ENCODE measurements at places on chromosomes 4 and X.
A peak's percentile ranks its signal among the peaks of the same experiment; 100 is the strongest.

- no peak for DNase-seq
- no peak overlapping the region for H3K27ac ChIP-seq
- H3K36me3 ChIP-seq: no peaks in the 10 kb centered on the region
- no peaks in the 10 kb centered on the region for H3K27me3 ChIP-seq
These were observed 356.2 kb downstream of the GRIA2 start for GRCh38 chr4:157576671-157577217.

DNA sequence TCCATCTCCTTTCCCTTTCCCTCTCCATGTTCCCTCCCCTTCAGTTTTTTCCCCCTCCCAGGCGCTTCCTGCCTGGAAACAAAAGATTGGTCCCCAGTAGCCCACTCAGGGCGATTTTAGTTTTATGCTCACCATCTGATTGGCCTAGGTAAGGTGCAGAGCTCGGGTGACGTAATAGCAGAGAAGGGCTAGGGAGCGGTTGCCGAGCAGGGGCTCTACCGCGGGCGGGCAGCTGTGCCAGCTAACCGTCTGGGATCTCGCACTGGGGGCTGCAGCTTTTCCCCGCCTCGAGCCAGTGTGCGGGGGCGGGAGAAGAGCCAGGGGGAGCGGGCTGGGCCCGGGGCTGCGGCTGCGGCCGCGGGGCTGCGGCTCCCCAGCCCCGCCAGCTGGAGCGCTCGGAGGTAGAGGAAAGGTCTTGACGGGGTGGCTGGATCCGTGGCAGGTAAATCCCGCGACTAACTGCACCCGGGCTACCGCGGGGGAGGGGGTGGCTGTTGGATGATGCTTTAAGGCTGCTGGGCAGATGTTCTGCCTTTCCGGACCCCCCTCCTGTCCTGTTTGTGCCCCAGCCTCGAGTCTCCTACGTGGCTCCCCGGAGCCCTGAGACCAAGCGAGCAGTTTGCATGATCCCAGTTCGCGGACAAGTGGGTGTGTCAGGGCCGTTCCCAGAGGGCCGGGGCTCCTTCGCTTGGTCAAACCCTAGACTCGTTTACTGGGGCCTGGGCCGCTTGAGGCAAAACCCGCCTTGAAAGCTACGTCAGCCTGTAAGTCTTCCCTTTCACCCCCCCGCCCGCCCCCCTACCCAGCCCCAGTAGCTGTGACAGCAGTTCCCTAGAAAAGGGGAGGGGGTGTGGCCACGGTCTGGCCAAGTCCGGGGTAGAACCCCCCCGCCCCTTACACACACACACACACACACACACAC, at the start of gene PAK3:
TSS of gene PAK3 (plus strand) at position 218 of the 922 bp plus-strand sequence. CDS start 26,913 bp downstream, outside the sequence.
- peaks cover 8% of the 10 kb centered on the region for H3K27me3 ChIP-seq
- no peak for DNase-seq
- no peaks in the 10 kb centered on the region for H3K36me3 ChIP-seq
- H3K4me3 ChIP-seq: peak within 1 kb of the TSS; percentile 83

- peaks cover 2% of the 10 kb centered on the region for H3K27me3 ChIP-seq
- H3K27ac ChIP-seq: no peak overlapping the region
- no peaks in the 10 kb centered on the region for H3K4me1 ChIP-seq
- no peak overlapping the region for H3K4me3 ChIP-seq
- no peak for DNase-seq
These were observed 174.4 kb upstream of the TBC1D9 start for GRCh38 chr4:140930557-140930956.

DNA sequence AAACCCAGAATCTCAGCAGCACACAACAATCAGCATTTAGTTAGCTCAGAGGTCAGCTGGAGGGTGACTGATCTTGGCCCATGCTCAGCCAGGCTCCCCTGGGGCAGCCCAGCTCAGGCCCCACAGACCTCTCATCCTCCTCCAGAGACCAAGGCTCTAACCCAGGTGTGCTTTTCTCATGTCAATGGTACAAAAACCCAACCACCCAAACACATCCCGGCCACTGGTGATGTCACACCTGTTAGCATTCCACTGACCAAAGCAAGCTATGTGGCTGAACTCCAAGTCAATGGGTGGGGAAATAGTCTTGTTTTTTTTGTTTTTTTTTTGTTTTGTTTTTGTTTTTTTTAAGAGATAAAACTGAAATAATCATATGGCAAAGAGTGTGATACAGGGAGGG, 77.5 kb downstream of the CYTL1 start:
- H3K36me3 ChIP-seq: no peaks in the 10 kb centered on the region
- H3K4me3 ChIP-seq: no peak overlapping the region
- H3K4me1 ChIP-seq: peaks cover 47% of the 10 kb centered on the region

- no peak overlapping the region for H3K4me3 ChIP-seq
- no peak for DNase-seq
- H3K27ac ChIP-seq: no peak overlapping the region
- no peaks in the 10 kb centered on the region for H3K36me3 ChIP-seq
- no peaks in the 10 kb centered on the region for H3K4me1 ChIP-seq
These were observed 164.6 kb downstream of the BANK1 start for GRCh38 chr4:101954975-101955678.

GRCh38 chr4:66351761-66352160, 681.5 kb upstream of the EPHA5 start:
- no peaks in the 10 kb centered on the region for H3K27me3 ChIP-seq
- no peaks in the 10 kb centered on the region for H3K4me1 ChIP-seq
- no peak overlapping the region for H3K27ac ChIP-seq
- DNase-seq: no peak

DNA sequence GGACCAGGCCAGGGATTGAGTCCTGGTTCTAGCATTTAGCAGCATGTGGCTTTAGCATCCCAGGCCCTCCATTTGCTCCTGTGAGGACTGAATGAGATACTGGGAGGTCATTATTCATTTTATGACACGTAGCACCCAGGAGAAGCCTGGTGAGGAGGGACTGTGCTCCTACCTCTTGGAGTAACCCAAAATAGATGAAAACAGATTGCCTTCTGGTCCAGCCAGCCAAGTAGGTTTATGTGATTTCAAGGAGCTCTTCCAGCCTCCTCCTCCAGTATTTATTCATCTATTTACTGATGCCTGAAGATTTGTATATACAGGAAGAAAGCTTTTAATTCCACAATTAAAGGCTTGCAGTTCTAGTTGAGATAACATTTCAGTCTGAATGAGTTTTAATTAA, 109.3 kb downstream of the GATB start:
- H3K4me1 ChIP-seq: no peaks in the 10 kb centered on the region
- no peak overlapping the region for H3K4me3 ChIP-seq

- H3K4me1 ChIP-seq: no peaks in the 10 kb centered on the region
- DNase-seq: no peak
- no peaks in the 10 kb centered on the region for H3K36me3 ChIP-seq
- H3K4me3 ChIP-seq: no peak overlapping the region
- no peaks in the 10 kb centered on the region for H3K27me3 ChIP-seq
- H3K27ac ChIP-seq: no peak overlapping the region
These were observed 78.8 kb upstream of the LEF1 start for GRCh38 chr4:108247387-108248049.

GRCh38 chr4:141643557-141643956, 7.2 kb downstream of the IL15 start:
- H3K4me3 ChIP-seq: no peak overlapping the region
- H3K27ac ChIP-seq: no peak overlapping the region
- H3K27me3 ChIP-seq: no peaks in the 10 kb centered on the region
- DNase-seq: no peak

GRCh38 chr4:138205531-138206233, 36.5 kb downstream of the SLC7A11 start:
- H3K36me3 ChIP-seq: no peaks in the 10 kb centered on the region
- no peak for DNase-seq
- no peak overlapping the region for H3K27ac ChIP-seq
- H3K4me3 ChIP-seq: no peak overlapping the region

DNA sequence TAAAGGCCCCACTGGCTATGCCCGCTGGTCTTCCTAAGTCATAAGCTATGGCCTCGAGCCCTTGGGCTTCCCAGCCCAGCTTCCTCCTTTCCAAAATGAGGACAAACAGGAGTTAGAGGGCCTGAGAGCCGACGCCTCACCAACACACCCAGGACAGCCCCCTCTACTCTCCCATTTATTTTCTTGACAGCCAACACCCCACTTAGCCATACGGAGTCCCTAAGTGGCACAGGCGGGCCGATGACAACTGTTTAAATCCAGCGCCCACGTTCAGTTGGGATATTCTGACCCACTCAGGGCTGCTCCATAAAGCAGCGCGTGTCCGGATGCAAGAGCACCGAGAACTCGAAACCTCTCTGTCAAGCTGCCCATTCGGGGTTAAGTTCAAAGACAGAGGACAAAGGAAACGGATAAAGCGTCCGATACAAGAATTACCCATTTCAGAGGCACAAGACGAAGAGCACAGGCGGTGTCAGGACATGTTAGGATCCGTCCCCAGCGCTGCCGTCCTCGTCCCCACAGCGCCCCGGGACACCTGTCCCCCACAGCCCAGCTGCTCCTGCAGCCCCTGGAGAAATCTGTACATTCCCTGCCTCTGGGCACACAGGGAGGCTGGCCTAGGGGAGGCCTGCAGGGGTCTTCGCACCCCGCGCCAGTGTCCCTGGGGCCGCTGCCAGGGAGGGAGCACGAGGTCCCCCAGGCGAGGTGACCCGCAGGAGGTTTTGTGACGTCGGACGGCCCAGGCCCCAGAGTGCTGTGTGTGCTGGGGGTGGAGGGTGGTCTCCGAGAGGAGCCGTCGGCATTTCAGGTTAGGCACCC, 1.2 kb downstream of the PRKX start:
- H3K27ac ChIP-seq: peak overlapping the region; percentile 98
- H3K27me3 ChIP-seq: peaks cover 28% of the 10 kb centered on the region
- peak; percentile 39 for DNase-seq
- H3K36me3 ChIP-seq: no peaks in the 10 kb centered on the region

DNA sequence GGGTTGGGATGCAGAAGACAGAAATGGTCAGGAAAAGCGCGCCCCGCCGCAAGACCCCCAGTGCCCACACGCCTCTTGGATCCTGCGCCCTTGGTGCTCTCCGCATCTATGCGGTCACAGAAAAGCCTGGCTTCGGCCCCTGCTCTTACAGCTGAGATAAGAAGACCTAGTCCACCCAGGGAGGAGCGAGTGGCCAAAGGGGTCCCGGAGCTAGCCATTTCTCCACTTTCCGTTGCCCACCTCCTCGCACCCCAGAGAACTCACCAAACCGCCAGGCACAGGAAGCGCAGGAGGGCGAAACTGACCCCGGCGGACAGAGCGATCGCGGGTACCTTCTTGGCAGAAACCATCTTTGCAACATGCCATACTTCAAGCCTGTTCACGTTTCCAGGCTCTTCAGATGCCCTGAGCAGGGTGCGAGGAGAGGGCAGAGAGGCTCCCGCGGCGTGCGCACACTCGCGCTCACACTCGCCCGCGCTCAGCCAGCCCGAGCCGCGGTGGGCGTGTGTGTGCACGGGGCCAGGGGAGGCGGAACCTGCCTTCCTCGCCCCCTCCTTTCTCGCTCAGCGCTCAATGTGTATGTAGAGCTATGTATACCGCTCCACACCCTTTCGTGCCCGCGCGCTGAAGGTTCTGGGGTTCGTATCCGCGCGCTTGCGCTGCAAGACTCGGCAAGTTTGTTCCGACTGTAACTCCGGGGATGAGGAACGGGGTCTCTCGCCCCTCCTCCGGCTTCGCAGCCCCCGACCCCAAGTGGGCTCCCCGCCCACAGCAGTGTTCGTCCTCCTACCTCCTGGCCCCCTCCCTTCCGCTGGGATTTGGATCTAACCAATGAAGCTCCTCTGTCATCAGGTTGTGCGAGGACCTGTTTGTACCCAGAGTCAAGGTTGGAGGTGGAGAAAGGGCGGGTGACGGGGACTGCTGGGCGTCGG, at the start of gene GABRA4:
TSS of gene GABRA4 (minus strand) at position 507 of the 932 bp plus-strand sequence. CDS start at position 350, 157 bp downstream.
- H3K27me3 ChIP-seq: peaks cover 24% of the 10 kb centered on the region
- peaks cover 21% of the 10 kb centered on the region for H3K4me1 ChIP-seq
- DNase-seq: peak; percentile 3
- H3K27ac ChIP-seq: no peak within 1 kb of the TSS

DNA sequence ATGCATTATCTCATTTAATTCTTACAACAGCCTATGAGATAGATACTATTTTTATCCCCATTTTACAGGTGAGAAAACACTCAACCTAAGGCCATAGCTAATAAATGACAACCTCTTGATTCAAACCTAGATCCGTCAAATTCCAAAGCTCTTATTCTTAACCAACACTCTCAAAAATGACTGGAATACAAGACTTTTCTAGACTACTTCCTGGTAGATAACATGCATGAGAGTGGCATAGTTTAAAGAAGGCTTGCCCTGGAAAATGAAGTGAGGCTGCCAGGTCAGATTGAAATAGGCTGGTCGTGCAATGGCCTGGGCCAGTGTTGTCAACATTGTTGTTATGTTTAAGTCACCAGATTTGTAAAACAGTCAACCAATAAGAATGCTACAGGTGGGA, 86.6 kb downstream of the DNAAF6 start:
- H3K27me3 ChIP-seq: peaks cover 7% of the 10 kb centered on the region
- no peaks in the 10 kb centered on the region for H3K4me1 ChIP-seq
- H3K36me3 ChIP-seq: no peaks in the 10 kb centered on the region
- H3K27ac ChIP-seq: no peak overlapping the region

- H3K27me3 ChIP-seq: peaks cover 4% of the 10 kb centered on the region
These were observed 8.7 kb upstream of the PPP3CA start for GRCh38 chr4:101355767-101356702.

DNA sequence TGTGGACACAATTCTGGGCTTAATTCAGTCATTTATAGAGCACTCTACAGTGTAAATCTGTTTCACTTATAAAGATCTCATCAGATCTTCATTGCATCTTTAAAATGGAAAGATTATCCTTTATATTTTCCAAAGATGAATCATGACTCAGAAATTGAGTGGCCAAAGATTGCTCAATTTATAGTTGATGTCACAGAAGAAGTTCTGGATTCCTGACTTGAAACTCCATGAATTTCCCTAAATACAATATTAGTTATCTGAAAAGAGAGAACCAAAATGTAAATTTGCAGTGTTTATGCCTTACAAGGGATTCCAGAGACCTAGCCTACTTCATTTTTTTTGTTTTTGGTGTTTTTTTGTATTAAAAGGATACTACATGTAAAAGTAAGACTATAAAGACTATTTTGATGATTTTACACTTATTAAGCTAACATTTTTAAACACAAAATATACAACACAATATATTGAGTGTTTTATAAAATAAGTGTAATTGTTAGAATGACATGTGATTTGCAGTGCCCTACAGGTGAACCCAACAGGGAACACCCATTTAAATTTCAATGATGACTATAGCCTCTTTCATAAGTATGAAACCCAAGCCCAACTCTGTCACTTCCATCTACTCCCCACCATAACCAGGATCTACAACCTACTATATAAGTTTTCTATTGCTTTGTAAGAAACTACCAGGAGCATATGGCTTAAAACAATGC, 183.5 kb downstream of the PCDH7 start:
- H3K27me3 ChIP-seq: no peaks in the 10 kb centered on the region
- no peaks in the 10 kb centered on the region for H3K4me1 ChIP-seq
- H3K27ac ChIP-seq: no peak overlapping the region
- H3K4me3 ChIP-seq: no peak overlapping the region

GRCh38 chr4:155789391-155789790, 30.6 kb downstream of the GUCY1B1 start:
- H3K36me3 ChIP-seq: no peaks in the 10 kb centered on the region
- H3K4me3 ChIP-seq: no peak overlapping the region
- DNase-seq: no peak
- H3K27me3 ChIP-seq: no peaks in the 10 kb centered on the region
